ENCODE measurements at places on chromosomes 3 and 15.

GRCh38 chr3:5092018-5092417 lies 30.1 kb upstream of the ARL8B start:
- no peak for DNase-seq

- DNase-seq, result no peak
These were observed 471.0 kb upstream of the SEMA6D start for GRCh38 chr15:47246317-47246716.

DNA sequence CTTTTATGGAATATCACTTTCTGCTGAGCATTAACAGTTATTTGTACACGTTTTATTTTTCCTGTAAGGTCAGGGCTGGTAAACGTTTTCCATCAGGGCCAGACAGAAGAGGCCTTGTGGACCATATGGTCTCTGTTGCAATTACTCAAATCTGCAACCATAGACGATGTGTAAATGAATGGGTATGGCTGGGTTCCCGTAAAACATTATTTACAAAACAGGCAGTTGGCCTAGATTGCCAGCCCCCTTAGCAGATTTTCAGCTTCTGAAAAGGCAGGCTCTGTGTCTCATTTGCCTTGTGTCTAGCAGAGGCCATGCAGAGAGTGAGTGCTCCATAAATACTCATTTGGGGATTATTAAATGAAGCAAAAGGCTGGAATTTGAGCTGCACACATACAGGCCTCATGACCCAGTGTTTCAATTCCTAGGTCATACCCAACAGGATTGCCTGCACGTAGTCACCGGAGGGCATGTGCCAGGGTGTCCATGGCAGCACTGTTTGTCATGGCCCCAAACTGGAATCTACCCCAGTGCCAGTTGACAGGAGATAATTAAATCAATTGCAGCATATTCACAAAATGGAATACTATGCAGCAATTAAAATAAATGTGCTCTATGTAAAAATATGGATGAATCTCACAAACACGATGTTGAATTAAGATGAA lies 51.3 kb downstream of the GPD1L start:
- no peak for DNase-seq

DNA sequence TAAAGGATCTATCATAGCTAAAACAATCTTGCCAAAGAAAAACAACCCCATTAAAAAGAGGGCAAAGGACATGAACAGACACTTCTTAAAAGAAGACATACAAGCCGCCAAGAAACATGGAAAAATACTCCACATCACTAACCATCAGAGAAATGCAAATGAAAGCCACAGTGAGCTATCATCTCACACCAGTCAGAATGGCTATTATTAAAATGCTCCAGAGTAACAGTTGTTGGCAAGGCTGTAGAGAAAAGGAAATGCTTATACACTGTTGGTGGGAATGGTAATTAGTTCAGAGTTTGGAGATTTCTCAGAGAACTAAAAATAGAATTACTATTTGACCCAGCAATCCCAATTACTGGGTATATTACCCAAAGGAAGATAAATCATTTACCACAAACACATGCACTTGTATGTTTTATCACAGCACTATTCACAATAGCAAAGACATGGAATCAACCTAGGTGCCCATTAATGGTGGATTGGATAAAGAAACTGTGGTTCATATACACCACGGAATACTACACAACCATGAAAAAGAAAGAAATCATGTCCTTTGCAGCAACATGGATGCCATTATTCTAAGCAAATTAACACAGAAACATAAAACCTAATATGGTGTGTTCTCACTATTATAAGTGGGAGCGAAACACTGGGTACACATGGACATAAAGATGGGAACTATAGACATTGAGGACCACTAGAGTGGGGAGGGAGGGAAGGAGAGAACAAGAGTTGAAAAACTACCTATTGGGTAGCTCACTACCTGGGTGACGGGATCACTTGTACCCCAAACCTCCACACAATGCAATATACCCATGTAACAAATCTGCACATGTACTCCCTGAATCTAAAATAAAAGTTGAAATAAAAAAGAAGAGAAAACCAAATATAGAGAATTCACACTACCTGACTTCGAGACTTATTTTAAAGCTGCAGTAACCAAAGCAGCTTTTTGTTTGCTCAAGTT lies 32.6 kb downstream of the ITGA11 start:
- no peak for DNase-seq

GRCh38 chr3:117133066-117133465 lies 423.5 kb downstream of the TUSC7 start:
- DNase-seq, result no peak

DNA sequence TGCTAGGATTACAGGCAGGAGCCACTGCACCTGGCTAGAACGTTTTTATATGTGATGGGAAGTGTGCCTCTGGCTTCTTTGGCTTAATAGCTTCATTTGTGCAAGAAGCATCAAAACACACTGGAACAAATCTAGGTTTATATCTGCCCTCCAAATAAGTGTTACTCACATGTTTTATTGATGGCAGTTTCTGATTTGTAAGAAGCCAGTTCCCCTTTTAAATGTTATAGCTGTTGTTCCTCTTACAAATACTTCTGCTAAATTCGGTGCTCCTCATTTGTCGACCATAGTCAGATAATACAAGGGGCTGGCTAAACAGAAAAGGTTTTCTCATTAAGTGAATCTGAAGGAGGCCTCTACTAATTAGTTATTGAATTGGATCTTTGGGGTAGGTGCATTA lies 307.1 kb upstream of the SEMA6D start:
- DNase-seq, result no peak

DNA sequence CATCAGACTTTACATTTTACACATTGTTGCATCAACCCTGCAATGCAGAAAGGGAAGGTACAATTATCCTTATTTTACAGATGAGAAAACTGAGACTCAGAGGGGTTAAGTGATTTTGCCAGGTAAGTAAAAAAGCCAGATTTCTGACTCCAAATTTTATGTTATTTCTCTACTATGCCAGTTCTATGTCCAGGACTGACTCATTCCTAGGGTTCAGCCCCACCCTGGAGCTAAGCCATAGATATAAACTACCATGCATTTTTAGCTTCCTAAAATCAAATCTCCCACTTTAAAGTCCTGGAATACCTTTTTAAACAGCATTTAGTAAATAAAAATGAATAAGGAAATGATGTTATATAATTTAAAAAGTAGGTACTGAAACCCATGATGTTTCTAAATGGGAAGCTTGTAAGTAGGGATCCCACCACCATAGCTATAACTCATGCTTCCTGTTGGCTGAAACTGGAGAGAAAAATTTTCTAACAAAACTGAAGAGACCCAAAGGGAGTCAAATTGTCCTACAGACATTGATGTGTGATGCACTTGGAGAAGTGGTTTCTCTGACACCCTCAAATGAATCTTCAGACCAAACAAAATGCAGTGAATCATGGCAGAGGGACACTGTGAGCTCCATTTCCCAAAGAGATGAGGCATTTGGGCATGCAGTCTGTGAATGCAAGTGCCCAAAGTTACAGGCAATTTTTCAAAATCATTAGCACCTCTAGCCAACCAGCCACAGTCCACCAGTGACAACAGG lies 301.7 kb upstream of the UMPS start:
- no peak for DNase-seq

- DNase-seq, result no peak
These were observed 583.3 kb downstream of the DIPK2A start for GRCh38 chr3:144554889-144555288.

DNA sequence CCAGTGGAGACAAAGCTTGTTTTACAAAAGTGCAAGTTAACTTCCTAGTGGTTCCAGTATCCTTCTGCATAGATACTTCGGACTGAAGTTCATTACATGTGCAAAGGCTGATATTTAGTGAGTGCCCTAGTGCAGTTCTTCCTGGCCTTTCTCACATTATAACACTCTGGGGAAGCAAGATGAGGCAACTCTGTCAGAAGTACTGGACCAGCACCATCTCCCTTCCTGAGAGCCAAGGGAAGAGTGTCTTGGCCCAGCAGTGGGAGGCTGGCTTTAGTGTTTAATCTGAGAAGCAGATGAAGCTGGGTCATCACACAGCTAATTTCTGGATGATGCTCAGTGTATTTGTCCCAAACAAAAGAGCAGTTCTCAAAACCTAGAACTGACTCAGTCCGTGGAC lies 397.7 kb downstream of the CACNA2D3 start:
- DNase-seq, result no peak

- DNase-seq, result no peak
These were observed 263.5 kb upstream of the NR2F2 start for GRCh38 chr15:96066852-96067495.

DNA sequence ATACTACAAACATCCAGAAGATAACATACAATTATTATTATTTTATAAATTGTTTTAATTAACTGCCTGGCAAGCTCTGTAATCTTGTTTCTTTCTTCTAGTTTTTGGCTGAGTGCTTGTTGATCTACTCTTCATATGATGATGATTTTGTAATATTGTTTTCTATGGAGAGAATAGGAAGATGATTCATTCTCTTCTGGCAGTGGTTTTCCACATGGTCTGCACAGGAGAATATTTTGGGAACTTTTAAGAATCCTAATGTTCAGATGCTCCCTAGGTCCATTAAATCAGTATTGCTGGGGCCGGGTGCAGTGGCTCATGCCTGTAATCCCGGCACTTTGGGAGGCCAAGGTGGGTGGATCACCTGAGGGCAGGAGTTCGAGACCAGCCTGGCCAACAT lies 37.6 kb downstream of the CACNA2D3 start:
- DNase-seq, result no peak

DNA sequence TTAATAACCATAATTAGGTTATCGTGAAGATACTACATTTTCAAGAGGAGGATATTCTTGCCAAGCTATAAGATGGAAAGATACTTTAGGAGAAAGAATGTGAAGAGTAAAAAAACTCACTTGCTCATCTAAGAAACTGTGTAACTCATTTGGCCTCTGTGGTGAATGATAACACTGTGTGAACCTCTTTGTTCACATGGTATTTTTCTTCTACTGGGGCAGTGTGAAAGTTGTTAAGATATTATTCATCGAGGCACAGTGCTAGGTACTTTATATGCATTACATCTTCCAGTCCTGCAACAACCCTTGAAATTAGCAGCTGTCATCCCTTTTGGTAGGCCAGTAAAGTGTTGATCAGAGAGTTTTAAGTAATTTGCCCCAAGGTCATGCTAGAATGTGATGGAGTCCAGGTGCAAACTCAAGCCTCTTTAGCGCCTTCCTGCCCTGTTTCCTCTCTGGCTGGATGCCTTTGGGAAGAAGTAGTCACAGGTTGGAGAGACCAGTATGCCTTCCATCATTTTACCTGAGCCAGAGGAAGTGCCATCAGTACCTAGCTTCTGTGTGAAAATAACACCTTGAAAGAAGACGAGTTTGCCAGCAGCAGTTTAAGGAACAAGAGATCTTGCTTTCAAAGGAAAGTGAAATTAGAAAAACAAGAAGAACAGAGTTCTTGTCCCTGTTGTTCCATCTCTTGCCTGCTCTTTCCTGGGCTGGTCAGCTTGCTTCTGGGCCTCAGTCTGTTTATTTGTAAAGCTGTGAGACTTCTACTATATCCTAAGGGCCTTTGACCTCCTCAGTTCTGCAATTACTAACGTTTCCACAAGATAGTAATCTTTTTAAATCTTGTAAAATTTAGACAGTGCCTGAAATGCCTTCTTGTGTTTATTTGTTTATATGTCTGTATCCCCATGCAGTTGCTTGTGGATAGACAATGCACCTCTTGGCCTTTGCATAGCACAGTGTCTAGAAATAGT lies 179.3 kb downstream of the FNDC3B start:
- DNase-seq, result no peak

GRCh38 chr15:59178151-59178695 lies 28.4 kb upstream of the LDHAL6B start:
- DNase-seq, result peak; percentile 21

DNA sequence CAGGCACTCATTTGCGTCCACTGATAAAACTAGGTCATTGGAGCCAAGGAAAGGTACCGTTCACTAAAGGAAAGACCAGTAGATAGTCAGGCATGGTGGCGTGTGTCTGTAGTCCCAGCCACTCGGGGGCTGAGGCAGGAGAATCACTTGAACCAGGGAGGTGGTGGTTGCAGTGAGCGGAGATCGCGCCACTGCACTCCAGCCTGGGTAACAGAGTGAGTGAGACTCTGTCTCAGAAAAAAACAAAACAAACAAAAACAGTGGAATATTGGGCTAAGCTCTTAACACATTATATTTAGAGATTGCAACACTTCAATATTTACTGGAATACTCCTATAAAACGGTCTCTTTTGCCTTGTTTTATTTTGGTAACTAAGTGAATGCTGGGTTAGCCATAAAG lies 17.4 kb downstream of the MAP2K1 start:
- DNase-seq, result no peak

DNA sequence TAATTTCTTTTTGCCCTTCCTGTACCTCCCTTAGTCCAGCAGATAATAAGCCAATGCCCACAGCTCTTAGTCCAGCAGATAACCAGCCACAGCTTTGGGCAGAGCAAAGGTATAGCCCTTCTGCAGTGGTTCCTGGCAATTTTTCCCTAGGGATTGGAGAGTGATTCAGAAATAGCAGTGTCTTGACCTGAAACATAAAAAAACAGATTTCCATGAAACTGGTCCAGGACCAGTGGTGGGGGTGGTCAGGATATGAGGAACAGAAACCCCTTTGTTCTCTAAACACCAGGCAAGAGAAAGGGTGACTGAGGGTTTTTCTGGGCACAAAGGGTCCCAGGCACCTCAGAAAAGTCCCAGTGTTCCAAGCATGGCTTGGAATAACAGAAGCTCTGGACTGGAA lies 103.4 kb downstream of the ARRDC4 start:
- no peak for DNase-seq

- no peak for DNase-seq
These were observed 10.4 kb upstream of the VIPR1 start for GRCh38 chr3:42491881-42492507.

DNA sequence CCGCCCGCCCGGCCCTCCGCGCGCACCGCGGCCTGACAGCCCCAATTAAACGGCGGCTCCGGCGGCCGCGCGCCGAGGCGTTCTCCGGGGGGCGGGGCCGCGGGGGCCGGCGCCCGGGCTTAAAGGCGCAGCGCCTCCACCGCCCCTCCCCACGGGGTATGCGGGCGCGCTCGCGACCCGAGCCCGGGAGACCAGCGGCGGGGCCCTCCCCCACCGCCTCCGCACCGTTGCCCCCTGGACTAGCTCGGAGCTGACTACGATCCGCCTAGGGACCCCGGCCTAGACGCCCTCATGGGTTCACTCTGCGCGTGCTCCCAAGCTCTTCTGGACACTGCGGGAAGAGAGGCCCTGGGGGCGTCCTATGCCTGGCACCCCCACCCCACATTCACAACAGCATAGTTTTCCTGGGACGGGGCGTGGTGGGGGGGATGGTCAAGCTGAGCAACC lies at the start of gene DUSP7:
DUSP7 (minus strand) TSS at position 51 of the 447 bp plus-strand sequence. CDS start 205 bp downstream, outside the sequence.
- DNase-seq, result peak; percentile 69

GRCh38 chr3:118262800-118263402 lies 771.7 kb downstream of the IGSF11 start:
- DNase-seq, result no peak

DNA sequence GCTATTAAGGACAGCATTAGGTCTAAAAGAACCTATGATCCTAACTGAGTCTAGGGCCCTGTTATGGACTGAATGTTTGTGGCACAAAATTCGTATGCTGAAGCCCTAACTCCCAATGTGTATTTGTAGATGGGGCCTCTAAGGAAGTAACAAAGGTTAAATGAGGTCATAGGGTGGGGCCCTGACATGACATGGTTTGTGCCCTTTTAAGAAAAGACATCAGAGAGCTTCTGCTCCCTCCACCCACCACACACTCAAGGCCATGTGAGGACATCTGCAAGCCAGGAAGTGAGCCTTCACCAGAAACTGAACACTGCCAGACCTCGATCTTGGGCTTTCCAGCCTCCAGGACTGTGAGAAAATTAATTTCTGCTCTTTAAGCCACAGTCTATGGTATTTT lies 49.2 kb downstream of the PHC3 start:
- DNase-seq, result no peak

- no peak for DNase-seq
These were observed 54.9 kb upstream of the TMEM108 start for GRCh38 chr3:132983143-132983770.
